Stimulated activated CD8-positive, alpha-beta memory T cell treated with anti-CD3 and anti-CD28 coated beads, Interleukin-7, amount 100 ng/mL, for 24 hours (primary cell): ENCODE measurements at places on chromosomes 13 and 19.

GRCh38 chr19:2524840-2525723, 49.2 kb downstream of the GADD45B start:
- DNase-seq: no peak

DNA sequence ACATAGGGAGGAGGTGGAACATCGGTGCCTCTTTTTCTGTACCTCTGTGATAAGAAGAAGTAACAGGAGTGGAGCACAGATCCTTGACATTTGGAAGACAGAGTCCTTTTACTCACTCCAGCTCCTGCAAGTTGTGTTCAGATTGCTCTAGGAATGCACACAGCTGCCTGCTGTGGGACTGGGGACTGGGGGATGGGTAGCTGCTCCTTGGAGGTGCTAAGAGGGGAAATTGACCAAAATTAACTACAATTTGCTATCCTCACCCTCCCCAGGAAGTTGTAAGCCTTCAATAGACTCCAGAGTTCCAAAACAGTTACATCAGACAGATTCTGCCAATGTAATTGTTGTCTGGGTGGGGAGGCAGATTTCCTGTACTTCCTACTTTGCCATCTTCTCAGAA, 317.9 kb downstream of the MTUS2 start:
- no peak for DNase-seq

DNA sequence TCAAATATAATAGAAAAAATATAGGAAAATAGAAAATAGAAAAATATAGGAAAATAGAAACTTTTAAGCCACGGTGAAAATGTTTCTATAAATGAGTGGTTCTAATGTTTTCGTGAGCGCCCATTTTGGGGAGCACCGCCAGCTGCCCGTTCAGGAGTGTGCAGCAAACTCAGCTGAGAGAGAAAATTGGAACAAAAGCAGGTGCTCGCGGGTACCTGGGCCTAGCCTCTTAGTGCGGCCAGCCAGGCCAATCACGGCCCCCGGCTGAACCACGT, 204 bp upstream of the PDX1 start:
- DNase-seq: no peak

- no peak for DNase-seq
Measured at GRCh38 chr19:52034051-52034728, 6.0 kb upstream of the ZNF614 start.

DNA sequence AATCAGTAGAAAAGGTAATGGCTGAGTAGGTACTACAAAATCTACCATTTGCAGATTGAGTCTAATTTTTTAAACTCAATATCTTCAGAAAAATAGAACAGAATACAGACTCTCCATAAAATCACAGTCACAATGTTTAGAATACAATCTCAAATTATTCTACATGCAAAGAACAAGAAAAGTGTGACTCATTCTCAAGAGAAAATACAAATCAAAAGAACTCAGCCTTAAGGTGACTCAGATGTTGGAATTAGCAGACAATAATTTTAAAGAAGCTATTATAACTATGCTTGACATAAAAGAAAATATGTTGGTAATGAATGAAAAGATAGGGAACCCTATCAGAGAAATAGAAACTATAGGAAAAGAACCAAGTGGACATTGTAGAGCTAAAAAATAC, 78.9 kb downstream of the RXFP2 start:
- DNase-seq: no peak

GRCh38 chr19:52891336-52891735, 6.1 kb downstream of the ZNF320 start:
- no peak for DNase-seq

DNA sequence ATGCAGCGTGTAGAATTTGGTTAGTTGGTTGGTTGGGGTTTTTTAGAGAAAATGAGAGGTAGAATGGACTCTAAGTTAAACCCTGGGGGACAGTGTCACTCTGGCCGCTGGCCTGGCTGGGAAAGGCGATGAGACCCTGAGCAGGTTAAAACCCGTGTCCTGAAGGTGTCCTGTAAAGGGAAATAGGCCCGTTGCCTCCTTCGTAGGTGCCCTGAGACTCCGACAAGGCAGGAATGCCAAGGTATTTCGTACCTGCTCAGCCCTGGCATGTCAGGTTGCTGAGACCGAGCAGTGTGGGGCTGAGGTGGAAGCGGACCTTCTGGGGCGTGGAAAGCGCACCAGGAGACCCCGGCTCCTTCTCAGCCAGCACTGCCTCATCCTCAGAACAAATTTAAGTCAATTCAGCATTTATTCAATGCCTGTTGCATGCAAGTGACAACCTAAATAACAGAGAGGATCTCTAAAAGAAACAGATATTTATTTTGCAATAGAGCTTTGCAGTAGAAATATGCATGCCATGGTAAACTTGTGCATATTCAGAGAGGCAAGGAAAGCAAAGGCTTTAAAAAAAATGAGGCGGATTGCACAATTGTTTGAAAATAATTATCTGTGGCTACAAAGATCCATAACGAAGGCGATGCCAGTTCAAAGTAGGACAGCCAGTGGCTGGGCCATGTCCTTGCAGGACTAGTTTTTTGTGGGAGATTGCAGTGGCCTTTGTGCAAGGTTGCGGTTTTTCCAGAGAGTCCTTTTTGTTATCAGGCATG, 1.4 kb upstream of the RAB20 start:
- no peak for DNase-seq

- no peak for DNase-seq
Measured at GRCh38 chr13:51804295-51805172, 571 bp upstream of the DHRS12 start.

- no peak for DNase-seq
Measured at GRCh38 chr13:25171170-25171516, 945 bp downstream of the AMER2 start.

GRCh38 chr19:3013263-3013725, 15.8 kb downstream of the TLE2 start:
- no peak for DNase-seq

GRCh38 chr19:54478677-54479266, 5.7 kb upstream of the CDC42EP5 start:
- no peak for DNase-seq

DNA sequence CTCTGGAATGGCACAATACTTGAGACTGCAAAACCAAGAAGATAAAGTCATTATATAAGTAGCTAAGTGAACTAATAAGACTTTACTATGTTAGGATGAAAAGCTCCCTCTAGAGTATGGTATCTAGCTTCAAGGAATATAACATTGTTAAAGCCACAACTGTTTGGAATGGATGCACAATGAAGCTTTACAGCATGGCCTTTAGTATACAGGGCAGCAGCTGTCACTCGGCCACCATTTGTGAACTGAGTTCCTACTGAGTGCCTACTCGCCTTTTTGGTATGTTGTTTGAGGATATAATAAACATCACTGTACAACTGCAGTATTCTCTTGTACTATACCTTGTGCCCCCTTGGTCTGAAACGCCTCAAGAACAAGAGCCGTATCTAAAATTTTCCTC, 6.8 kb downstream of the ALG5 start:
- DNase-seq: no peak

- DNase-seq: no peak
Measured at GRCh38 chr13:104943331-104943730, 1592.1 kb downstream of the EFNB2 start.

DNA sequence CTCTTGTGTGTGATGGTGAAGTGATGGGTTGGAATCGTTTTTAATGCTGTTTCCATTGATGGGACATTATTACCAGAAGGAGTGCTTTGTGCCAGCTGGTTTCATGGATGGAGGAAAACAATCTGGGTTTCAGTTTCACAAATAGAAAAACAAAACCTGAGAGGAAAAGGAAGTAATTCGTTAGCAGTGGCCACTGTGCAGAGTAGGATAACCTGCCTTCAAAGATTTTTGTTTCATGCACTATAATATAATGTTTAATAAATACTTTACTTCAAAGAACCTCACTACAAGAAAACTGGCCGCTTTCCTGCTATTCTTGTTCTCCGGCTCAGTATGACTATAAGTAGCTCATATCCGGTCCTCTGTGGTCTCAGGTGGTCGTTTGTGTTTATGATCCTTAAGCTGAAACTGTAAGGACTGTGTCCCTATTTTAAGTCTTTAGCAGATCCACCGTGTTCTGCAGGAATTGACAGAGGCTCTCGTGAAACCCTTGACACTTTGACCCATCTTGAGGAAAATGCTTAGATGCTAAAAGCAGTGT, 104.7 kb downstream of the GGACT start:
- DNase-seq: no peak

DNA sequence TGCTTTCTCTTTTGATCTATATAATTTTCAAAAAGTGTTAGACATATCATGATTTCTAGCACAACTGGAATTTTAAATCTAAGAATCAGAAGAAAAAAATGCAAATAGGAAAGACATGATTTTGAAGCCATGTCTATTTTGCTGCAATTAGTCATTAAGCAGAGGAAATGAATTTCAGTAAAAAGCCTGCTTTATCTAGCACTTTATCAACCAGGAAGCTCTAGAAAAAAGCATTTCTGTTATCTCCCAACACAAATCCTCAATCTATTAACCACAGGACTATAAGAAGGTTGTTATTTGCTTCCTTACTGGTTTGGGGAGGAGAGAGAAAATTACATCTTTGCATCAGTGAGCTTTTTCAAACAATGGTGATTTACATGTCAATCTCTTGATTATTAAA, 716.7 kb downstream of the DIAPH3 start:
- no peak for DNase-seq

DNA sequence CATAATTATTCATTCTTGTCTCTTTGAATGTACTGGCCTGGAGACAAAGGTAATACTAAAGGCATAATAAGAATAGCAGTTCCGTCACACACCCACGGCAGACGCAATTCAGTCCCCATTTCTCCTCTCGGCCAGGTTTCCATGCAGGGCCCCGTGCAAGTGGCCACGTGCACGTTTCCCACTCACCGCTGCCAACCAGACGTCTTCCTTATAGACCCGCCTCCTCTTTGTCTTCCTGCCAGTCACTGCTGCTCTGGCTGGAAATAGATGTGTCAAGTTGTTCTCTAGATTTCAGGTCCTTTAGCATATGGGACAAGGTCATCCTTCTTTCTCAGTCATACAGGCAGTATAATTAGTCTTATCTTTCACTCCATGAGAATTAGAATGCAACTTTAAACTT, 204.3 kb downstream of the SUCLA2 start:
- no peak for DNase-seq

- no peak for DNase-seq
Measured at GRCh38 chr13:44273991-44274770, 99.4 kb upstream of the SERP2 start.

GRCh38 chr19:29154163-29154562, 58.8 kb downstream of the UQCRFS1 start:
- no peak for DNase-seq

DNA sequence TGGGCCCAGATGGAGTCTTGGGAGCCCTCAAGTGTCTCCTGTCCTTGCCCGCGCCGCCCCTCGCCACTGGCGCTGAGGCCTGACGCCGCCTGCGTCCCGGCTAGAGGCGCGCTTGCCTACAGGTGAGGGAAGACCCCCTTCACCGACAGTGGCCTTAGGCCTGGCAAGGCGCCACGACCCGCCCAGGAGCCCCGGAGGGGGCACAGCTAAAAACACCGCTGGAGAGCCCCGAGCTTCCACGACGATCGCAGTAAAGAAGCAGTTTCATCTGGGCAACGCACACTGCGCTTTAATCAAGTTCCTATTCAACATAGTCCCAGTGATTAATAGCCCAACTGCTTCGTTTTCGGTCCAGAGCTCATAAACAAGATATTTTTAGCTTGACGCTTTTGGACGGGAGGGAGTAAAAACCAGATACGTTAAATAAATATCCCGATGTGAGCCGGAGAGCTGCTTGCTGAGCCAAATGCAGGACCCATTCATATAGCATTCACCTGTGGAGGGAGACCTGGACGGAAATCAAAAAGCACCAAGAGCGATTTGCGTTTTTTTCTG, 1.5 kb upstream of the CEBPA start:
- no peak for DNase-seq

GRCh38 chr13:76499891-76500290, 386.3 kb downstream of the KCTD12 start:
- no peak for DNase-seq

DNA sequence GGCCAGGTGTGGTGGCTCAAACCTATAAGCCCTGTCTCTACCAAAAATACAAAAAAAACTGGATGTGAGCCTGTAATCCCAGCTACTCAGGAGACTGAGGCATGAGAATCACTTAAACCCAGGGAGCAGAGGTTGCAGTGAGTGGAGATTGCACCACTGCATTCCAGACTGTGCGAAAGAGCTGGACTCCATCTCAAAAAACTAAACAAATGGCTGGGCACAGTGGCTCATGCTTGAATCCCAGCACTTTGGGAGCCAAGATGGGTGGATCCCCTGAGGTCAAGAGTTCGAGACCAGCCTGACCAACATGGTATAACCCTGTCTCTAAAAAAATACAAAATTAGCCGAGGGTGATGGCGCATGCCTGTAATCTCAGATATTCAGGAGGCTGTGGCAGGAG, 34.9 kb upstream of the ZNF83 start:
- no peak for DNase-seq

DNA sequence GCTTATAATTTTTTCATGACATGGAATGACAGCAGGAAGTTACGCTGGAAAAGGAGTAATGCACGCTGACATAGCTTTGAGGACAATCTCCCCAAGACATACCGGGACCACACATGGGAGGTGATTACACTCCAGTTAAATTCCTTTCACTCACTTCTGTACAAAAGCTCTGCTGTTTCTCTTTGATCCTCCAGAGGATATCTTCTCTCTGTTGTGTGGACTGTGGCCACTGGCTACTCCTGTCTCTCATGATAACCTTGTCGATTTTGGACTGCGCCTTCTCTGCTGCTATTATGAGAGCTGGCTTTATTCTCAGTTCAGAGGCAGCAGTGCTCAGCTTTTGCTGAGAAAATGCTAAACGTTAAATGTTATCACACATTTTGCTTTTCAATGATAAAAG, 464.6 kb downstream of the FGF9 start:
- DNase-seq: no peak

DNA sequence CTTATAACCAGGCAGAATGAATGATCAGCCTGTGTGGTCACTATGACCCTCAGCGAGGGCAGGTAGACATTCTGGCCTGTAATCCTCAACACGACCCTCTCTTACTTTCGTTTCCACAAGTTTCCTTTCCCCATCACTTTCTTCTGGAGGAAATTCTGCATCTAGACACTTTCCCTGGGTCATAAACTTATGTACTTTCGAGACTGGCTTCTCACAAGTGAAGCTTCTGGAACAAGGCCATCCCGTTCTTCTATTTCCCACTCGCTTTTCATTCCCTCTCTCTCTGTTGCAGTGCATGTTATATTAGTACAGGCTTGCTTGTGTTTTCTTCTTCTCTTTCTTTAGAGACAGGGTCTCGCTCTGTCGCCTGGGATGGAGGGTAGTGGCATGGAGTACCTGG, 23.1 kb upstream of the KL start:
- DNase-seq: no peak
